ENCODE measurements at places on chromosomes 2 and 18. TPM values are rescaled to one million over a fixed set of nuclear protein-coding genes. Genes with fewer than 3 reads are reported as not detected.

DNA sequence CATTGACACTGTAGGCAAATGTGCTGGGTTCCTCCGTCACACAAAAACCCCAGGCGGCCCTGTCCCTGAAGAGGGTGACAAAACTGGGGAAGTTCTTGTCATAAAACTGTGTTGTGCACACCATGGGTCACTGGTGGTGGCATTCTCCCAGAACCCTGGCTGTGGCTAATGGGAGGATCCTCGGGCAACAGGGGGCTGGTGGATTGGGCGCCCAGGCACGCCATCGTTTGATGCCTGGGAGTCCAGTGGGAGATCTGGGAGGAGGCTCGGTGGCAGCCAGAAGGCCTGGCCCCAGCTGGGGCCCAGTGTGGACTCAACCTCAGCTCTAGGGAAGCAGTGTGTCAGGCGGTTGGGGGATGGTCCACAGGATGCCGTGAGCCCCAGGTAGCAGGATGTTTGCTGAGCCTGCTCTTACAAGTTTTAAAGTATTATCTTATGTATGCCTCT, 140.7 kb downstream of the ACOXL start:
- DNase-seq = no peak

Gene SYT4
- total RNA-seq = 499 TPM

Gene CRYBA2
- total RNA-seq = not detected

DNA sequence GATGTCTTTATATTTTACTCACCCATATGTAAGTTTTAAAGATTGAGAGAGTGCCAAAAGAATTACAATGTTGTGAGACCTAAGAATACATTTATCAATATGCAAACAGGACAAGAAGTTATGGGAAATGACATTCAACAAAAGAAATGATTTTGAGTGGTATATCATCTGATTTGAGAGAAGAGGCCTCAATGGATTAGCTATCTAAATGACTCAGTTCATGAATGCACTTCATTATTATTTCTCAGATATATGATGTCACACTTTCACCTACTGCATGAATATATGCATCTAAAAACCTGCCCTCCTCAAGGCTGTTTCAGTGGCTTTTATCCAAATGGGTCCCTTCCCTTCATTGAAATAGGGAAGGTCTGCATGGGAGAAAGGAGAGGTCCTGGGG, 128.3 kb upstream of the LYPD1 start:
- no peak for DNase-seq

- no peak for DNase-seq
Measured at GRCh38 chr18:47683774-47684173, 246.7 kb downstream of the SMAD2 start.

Data from occipital lobe (tissue), 3 donors.